Mucosa of gallbladder (tissue), 1 donor: ENCODE measurements at places on chromosomes 11 and 22. TPM values are rescaled to one million over a fixed set of nuclear protein-coding genes. Genes with fewer than 3 reads are reported as not detected.

DNA sequence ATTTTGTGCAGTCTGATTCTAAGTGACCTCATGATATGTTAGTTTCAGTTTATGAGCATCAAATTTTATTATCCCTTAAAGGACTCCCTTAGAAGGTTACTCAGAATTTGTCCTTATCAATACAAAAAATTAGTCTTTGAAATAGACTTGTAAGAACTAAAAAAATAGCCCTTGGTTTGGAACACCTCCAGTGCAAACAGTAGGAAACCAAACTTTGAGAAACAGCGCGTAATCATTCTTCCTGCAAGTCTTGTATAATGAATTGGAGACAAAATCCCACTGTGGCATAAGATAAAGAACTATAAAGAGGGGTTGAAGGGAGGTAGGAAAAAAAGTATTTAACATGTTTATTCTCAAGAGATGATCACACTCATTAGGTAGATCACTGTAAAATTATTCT lies 10.8 kb upstream of the MSANTD4 start:
- no peak for DNase-seq

The OR2AG2 gene
- not detected for total RNA-seq

DNA sequence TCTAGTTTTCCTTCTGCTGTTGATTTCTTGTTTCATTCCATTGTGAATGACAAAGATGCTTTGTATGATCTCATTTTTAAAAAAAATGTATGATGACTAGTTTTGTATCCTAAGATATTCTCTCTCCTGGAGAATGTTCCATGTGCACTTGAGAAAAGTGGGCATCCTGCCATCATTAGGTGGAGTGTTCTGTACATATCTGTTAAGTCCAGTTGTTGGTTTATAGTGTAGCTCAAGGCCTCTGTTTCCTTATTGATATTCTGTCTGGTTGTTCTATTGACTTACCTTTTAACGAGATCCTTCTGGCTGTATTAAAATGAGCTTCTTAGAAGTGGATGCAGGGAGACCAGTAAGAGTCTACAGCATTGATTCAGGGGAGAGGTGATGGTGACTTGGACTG lies 35.2 kb downstream of the SGSM1 start:
- DNase-seq, result no peak

DNA sequence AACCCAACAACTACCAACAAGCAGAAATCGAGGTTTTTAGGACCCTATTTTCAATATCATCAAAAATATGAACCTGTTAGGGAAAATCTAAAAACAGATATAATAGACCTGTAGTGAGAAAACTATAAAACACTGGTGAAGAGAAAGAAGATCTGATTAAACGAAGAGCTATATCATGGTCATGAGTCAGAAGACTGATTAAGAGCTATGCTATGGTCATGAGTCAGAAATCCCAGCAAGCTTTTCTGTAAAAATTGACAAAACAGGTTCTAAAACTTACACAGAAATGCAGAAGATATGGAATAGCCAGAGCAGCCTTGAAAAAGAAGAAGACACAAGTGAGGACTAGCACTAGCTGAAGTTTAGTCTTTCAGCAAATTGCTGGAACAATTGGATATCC lies 345.0 kb downstream of the TBC1D22A start:
- DNase-seq, result no peak

DNA sequence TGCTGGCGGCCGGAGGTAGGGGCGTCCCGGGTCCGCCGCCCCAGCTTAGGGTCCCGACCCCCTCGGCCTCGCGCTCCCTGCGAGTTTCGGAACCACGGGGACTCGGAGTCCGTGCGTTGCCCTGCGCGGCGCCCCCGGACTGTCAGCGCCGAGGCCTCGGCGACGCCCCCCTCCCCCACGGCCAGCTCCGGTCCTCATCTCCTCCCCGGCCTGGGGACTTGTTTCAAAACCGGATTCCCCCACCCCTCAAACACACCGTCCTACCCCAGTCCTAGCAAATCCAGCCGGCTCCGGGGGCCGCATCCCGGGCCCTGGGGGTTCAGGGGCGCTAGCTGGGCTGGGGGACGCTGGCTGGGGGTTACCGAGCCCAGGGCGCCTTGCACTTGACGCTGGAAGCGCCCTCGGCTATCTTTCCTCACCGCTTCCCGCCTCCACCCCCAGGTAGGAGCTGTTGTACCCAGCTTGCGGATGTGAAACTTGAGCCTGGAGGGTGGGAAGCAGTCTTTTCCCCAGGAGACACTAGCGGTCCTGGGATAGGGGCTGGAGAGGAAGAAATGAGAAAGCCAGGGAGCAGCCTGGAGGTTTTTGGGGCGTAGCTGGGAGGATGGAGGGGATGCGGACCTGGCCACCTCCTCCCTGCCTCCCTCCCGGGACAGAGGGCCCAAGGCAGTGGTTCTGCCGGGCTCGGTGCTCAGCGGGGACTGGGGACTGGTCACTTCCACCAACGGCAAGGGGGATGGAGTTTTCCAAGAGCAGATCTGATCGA lies 550 bp downstream of the FBLN1 start:
- no peak for DNase-seq
